ENCODE measurements at places on chromosomes 12 and 14.

GRCh38 chr14:54420478-54421142 is 20.6 kb downstream of the CNIH1 start:
- peak; percentile 53 for DNase-seq

- DNase-seq, result peak; percentile 99
Measured at GRCh38 chr12:47207340-47207717, 127.6 kb upstream of the AMIGO2 start.

DNA sequence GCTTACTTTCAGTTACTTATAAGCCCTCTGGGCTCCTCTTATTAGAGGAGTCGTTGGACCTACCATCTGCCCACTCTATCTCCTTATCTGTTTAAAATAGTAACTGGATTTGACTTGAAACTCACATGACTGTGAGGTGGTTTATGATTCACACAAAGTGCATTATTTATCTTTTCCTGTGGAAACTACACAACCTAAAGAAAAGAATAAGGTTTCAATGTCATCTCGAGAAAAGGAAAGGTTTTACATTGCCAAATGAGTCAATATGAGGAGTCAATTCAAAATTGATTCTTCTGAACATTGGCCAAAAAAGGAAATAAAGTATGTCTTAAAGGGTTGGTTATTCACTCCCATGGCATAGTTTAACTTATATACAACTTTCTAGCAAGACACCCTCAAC is 225.0 kb upstream of the G2E3 start:
- no peak for DNase-seq

- no peak for DNase-seq
Measured at GRCh38 chr12:64737539-64737938, 21.7 kb downstream of the GNS start.

GRCh38 chr12:99707883-99708282 is 60.3 kb downstream of the GARIN6 start:
- no peak for DNase-seq

- DNase-seq, result peak; percentile 72
Measured at GRCh38 chr12:51678086-51678724, 87.2 kb downstream of the SCN8A start.

DNA sequence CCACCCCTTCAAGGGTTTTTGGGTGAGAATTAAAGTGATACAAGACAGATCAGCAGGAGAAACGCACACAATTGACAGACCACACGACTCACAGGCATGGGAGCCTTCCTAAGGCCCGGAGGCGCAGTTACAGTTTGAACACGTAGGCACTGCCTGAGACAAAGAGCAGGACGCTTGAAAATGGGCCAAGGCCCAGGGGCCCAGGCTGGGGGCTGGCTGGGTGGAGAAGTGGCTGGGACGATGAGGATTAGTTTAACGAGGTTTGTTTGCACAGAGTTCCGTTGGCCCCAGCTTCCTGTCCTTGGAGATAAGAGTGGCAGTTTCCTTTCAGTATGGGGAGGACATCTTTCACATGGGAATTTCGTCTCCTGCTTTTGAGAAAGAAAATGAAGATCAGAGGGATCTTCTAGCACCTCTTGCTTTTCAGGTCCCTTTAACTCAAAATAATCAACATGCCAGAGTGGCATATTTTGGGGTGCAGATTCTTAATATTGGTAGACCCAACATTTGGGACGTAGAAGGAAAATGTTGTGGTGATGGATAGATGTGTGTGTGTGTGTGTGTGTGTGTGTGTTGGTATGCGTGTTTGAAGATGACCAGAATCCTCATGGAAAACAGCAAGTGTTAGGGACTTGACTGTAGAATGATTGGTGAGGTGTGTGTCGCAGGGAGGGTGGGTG is 44.6 kb downstream of the DLK1 start:
- peak; percentile 91 for DNase-seq

DNA sequence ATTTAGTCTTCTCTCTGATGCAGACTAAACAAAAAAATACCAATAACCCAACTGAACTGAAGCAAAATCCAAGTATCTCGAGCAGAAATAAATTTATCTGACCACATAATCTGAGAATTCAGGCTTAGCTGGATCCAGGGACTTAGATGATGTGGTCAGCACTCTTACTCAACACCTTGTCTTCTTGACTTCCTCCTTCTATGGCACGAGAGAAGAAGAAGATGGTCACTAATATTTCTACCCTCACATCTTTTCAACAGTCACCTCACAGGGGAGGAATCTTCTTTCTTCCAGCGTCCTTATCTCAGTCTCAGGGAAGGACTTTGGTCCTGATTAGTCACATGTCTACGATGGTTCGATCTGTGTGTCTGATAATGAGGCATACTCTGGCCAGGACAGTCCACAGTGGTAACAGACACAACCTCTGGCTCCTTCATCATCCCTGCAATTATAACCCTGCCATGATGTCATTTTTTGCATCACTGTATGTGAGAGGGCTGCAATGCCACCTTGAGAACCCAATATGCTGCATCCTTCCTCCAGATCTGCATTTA is 15.8 kb downstream of the RGS6 start:
- DNase-seq, result no peak

GRCh38 chr14:59013672-59014298 is 174.7 kb upstream of the DAAM1 start:
- DNase-seq, result no peak

- DNase-seq, result no peak
Measured at GRCh38 chr12:21638054-21638891, 19.4 kb downstream of the LDHB start.

- peak; percentile 18 for DNase-seq
Measured at GRCh38 chr12:62196146-62196545, 64.1 kb upstream of the USP15 start.

- DNase-seq, result no peak
Measured at GRCh38 chr14:34605461-34605860, 24.5 kb downstream of the SNX6 start.

GRCh38 chr14:93941293-93941910 is 14.3 kb downstream of the FAM181A start:
- no peak for DNase-seq

- DNase-seq, result no peak
Measured at GRCh38 chr14:73727166-73727565, 13.0 kb upstream of the PNMA1 start.

DNA sequence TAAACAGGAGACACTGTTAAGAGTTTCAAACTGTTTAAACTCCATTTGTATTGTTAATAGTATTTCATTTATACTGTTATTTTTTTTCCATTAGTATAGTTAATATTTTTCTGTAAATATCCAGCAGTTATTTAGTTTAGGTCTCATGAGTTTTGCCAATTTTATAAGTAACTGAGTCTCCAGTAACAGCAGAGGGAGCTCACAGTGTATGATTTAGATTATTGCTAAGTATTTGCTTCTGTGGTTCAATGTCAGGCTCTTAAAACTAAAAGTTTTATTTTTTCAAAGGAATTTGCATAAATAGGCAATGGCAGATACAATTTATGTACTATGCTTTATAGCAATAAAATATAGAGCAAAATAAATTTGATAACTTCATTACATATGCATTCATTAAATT is 209.7 kb downstream of the ATXN7L3B start:
- DNase-seq, result no peak

- peak; percentile 8 for DNase-seq
Measured at GRCh38 chr14:95770777-95771176, 56.9 kb upstream of the TCL1A start.

DNA sequence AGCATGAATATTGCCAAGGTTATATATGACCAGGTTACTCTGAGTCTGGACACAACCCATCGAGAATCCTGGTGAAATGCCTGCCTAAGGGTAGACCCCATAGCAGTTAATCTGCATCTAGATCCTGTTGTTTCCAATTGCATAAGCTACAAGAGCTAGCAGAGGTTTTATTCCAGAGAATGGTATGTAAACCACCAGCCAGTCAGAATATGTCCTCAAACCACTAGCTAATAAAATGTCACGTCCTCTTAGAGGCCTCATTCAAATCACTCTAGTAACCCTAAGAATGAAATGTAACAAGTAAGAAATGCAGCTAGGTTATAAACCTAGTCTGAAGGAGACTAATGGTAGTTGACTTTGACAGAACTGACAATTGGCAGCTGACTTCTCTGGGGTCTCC is 9.0 kb upstream of the YLPM1 start:
- no peak for DNase-seq

DNA sequence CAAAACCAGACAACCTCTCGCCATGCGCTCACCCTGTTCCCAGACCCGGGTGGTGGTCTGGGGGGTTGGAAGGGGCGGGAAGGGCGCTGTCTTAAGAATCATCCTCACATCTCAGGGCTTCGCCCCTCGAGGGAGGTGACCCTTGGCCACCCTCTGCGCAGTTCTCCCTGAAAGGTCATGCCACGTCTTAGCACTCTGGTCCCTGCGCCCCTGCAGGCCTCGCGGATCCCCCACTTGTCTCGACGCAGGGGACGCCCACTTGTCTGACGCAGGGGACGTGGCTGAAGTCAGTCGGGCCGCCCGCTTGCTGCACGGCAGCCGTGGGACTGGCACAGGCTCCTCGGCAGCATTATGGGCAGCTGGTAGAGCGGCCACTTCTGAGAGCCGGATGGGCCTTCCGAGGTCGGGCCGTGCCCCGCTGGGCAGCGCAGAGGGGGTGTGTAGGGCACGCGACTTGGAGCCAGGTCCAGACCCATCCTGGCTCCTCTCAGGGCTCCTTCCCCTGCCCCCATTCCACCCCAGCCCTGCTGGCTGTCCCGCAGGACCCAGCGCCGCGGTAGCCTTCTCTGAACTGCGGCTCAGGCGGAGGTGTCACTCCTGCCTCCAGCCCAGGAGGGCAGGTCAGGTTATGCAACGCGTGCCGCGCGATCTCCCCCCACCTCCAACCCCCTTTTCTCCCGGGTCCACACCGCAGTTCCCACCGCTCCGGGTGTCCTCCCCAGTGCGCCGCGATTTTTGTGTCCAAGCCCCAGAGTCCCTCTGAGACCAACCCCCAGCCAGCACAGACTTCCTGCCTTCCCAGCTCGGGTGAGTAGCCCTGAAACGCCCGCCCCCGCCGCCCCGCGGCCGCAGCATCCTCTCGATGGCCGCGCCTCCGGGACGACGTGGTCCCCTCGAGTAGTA is 40.9 kb upstream of the CAPRIN2 start:
- peak; percentile 26 for DNase-seq

- DNase-seq, result no peak
Measured at GRCh38 chr12:64733857-64734256, 25.3 kb downstream of the GNS start.

DNA sequence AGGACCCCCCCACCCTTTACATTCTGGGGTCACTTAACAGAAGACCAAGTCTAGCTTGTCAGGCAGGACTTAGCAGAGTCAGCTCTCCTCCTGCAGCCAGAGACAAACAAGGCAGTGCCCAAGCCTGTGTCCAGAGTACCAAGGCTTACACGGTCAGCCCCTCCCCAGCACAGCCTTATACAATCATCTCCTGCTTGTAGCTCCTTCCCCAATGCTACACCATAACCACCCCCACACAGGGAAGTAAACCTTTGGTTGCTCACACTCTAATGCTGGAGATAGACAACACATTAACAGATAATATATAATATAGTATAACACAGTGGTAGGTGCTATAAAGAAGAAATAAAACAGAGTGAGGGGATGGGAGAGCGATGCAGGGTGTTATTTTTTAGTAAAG is 175.4 kb upstream of the PWP1 start:
- DNase-seq, result no peak

GRCh38 chr14:81400202-81400678 is at the start of gene STON2:
STON2 (minus strand) TSS chr14:81400324; CDS start chr14:81398382, 1,942 bp downstream.
- DNase-seq, result peak; percentile 90

DNA sequence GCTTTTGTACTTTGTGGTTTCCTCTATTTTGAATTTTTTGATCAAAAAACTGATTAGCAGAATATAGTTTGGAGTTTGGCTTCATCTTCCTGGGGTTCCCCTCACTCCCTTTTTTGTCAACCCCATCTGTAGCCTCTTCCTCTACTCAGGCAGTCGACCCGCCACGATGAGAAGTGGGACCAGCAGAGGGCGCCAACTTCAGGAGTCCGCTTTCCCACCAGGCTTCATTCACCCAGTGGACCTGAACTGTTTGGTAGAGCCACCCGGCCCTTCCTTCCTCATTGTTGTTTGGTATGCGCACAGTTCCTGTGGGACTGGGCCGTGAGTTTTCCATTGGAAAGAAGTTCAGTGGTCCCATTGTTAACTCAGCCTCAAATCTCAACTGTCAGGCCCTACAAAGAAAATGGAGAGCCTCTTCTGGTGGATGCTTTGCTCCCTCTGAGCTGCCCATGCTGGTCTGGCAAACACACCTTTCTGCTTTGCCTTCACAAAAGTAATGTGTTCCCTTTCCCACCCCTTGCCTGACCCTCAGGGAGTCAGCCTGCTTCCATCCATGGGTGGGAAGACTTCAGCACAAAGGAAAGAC is 21.7 kb downstream of the TMBIM6 start:
- peak; percentile 85 for DNase-seq

DNA sequence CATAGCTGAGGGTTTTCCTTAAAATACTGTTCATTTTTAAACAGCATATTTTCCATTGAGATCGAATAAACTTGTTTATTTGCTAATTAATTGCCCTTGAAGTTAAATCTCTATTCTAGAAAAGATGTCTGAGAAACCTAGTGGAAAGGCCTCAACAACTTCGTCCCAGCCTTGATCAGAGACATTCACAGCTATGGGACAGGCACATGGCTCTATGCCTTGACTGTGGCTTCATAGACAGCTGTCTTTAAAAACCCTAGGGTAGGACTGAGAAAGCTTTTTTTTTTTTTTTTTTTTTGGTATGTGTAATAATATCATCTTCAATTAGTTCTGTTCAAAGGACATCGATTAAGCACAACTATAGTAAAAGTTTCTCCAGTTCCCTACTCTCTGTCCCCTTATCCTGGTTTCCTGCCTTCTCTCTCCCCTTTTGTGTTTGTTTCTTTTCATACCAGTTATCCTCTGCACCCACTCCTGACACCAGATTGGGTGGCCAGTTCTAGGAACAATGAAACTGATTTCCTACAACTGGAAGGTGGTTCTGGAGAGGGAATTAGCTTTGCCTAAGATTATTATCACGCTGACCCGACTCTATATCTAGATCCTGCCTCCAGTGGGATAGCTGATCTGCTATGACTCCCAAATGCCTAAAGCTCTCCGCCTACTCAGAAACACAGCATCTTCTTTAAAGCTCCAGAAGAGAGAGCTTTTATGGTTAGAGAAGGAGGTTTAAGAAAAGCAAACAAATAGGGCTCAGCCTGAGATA is 20.3 kb downstream of the SOCS2 start:
- DNase-seq, result no peak
